Epithelial cell of proximal tubule (primary cell): ENCODE measurements at places on chromosomes 1 and 21. TPM values are rescaled to one million over a fixed set of nuclear protein-coding genes. Genes with fewer than 3 reads are reported as not detected.

GAS5 gene
- total RNA-seq: 319 and 645 TPM in 2 replicates

GRCh38 chr21:44464351-44464750, 9.0 kb downstream of the LRRC3 start:
- no peak for DNase-seq

GRCh38 chr1:16151196-16151994, 4.5 kb downstream of the EPHA2 start:
- DNase-seq: no peak

DNA sequence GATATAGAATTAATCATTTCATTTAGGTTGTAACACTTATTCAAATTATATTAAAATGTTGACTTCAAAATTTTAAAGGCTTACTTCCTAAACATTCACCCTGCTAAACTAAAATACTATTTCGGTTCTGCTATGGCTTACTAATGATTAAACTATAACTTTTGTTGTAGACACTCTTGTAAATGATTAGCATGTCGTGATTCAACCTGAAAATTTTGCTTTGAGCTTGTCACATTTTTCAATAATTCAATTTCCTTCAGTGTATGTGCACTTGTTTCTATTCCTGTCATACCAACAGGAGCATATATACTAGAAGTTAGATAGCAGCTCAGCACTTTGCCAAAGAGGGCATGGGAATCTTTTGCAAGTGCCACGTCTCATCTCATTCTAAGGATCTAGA, 1018.8 kb downstream of the AMY1C start:
- peak; percentile 3 for DNase-seq
